ENCODE measurements at places on chromosomes 16 and 17.
A peak's percentile ranks its signal among the peaks of the same experiment; 100 is the strongest.

- DNase-seq, result no peak
Observed at GRCh38 chr17:55285340-55286301, 20.9 kb downstream of the HLF start.

DNA sequence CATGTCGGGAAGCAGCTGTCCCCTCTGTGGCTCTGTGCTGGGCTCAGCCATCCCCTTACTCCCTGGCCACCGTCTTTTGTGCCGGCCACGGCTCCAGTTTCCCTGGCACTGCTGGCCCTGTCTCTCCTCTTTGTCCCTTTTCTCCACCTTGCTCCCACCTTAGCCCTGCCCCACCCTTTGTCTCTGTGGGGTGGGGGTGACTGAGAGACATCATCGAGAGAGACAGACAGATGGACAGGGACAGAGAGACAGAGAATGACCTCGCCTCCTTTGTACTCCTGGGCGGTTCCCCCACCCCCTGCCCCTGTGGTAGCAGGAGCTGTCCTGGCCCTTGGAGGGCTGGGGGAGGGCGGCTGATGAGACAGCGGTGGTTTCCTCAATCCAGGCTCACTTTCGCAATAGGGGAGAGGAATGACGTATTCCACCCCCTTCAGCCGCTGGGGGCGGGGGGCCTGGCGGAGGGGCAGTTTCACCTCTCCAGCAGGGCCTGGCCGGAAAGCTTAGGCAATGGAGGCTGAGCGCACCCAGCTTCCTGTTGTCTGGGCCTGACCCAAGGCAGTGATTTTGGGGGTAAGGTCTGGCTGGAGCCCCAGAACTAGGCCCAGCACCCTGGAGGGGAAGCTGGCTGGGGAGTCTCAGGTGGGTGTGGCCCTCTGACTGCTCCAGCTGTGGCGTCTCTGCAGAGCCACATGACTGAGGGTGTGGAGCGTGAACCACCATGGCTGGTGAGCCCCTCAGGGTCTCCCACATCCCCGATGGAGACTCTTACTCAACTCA, 7.3 kb downstream of the FMNL1 start:
- peak; percentile 65 for DNase-seq

- no peak for DNase-seq
Observed at GRCh38 chr16:57958544-57958943, 12.4 kb downstream of the CNGB1 start.

DNA sequence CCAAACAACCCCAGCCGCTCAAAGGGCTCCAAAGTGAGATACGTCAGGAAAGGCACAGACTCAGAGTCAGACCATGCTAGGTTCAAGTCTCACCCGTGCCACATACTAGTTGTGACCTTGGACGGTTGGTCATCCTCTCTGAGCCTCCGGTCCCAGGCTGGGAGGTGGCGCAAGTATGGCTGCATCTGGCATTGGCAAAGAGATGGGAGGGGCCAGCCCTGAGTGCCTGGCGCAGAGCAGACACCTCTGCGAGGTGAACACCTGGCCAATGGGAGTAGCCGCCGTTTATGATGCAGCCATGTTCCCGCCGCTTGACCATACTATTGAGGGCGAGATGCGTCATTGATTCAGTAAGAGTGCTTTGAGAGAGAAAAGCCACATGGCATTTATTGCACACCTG, 97.8 kb upstream of the PLCG2 start:
- no peak for DNase-seq

- DNase-seq, result no peak
Observed at GRCh38 chr16:78483124-78483992, 383.9 kb downstream of the WWOX start.

- DNase-seq, result peak; percentile 84
Observed at GRCh38 chr17:80873307-80873951, 118.2 kb upstream of the CHMP6 start.

DNA sequence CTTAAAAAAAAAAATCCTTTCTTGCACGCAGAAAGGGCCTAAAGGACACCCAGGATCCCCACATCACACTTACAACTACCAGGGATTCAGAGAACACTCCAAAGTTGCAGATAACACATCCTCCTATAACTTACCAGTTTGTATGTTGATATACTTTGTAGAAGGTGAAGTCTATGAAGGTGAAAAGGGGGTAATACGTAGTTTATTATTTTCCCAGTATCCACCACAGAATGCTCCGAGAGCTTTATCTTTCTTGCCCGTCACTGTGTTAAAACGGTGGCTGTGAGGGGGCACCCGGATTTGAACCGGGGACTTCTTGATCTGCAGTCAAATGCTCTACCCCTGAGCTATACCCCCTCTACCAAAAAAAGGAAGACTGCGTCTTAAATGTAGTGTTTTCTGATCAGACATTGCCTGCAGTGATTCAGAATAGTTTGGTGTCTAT, 7.9 kb upstream of the RPL23 start:
- no peak for DNase-seq

- DNase-seq, result no peak
Observed at GRCh38 chr16:841455-842060, 41.0 kb upstream of the GNG13 start.

DNA sequence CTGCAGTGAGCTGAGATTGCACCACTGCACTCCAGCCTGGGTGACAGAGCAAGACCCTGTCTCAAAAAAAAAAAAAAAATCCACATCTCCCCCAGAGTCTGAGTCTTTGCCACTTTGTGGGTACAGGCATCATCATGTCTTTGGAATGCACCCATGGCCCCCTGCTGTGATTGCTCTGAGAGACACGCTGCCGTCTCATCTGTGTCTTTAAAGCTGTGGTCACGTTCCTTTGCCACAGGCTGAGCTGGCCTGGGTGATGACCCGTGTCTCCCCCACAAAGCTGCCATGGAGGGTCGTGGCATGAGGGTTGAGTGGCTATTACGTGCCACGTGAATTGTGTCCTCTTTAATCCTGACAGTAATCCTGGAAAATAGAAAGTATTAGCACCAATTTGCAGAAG, 20.2 kb downstream of the CRISPLD2 start:
- DNase-seq, result no peak

- DNase-seq, result no peak
Observed at GRCh38 chr16:52212841-52213240, 334.1 kb downstream of the TOX3 start.

DNA sequence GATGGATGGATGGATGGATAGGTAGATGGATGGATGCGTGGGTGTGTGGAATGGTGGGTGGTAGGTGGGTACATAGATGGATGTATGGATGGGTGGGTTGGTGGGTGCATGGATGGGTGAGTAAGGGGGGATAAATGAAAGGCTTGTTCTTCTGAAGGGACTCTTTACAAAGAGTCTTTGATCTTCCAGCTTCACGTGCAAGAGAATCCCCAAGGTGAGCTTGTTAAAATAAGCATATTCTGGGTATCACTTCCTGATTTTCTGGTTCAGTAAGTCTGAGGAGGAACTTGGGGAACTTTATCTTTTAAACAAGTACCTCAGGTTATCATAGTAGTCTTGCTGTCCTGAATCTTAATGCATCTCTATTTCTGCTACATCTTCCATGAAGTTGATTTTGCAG, 639.1 kb downstream of the MAF start:
- DNase-seq, result no peak

- no peak for DNase-seq
Observed at GRCh38 chr17:80839511-80839941, 152.1 kb upstream of the CHMP6 start.

GRCh38 chr17:38447502-38448085, 19.3 kb downstream of the ARHGAP23 start:
- DNase-seq, result no peak

GRCh38 chr16:69003500-69003899, 102.0 kb upstream of the HAS3 start:
- DNase-seq, result no peak

GRCh38 chr17:43907425-43907981, at the start of gene MPP2:
MPP2 (minus strand) TSS chr17:43907536; CDS start chr17:43904460, 3,076 bp downstream.
- peak; percentile 82 for DNase-seq

- no peak for DNase-seq
Observed at GRCh38 chr17:10380631-10381408, 8.0 kb upstream of the MYH13 start.

DNA sequence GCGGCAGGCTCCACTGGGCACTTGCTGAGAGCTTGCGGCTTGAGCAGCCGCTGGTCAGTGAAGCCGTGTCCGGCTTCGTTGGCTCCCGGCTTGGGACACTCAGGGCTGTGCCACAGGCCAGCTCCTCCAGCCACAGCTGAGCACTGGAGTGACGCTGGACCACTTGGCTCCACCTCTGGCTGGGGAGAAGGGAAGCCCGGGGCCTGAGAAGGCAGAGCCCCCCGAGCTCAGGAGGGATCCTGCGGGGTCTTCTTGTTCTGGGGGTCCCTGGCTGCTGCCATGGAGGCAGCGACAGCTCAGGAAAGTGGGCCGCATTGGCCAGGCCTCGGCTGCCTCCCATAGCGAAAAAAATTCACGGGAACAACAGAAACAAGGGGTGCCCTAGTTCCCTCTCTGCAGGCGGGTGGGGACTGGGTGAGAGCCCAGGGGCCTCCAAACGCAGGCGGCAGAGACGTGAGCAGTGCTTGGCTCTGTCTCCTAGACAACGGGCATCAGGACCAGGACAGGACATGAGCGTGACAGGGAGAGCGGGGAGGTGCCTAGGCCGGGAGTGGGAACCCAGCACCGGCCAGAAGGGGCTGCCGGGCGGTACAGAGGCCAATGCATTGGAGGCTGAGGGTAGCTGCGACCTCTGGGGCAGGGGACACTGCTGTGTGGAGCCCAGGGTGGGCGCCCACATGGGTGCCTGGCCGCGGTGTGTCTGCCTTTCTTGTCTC, 37.7 kb downstream of the SLC7A5 start:
- no peak for DNase-seq

DNA sequence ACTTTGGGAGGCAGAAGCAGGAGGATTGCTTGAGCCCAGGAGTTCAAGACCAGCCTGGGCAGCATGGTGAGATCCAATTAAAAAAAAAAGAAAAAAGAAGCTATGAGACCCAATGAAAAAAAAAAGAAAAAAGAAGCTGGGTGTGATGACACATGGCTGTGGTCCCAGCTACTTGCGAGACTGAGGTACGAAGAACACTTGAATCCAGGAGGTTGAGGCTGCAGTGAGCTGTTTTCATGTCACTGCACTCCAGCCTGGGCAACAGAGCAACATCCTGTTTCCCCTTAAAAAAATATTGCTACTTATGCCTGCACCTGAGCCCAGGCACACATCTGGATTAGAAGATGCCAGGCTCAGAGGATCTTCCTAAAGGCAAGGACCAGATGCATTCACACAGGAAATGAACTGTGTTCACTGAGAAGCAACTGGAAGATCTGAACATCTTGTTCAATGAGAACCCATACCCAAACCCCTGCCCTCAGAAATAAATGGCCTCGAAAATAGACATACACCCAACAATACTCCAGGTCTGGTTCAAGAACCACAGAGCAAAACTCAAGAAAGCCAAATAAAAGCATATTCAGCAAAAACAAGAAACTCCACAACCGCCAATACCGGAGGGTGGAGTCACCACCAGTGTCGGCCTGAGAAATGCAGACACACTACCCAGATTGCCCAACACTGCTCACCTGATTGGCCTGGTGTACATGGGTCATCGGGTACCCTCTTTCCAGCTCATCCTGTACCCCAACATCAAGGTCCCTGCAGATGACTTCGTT, 4.4 kb downstream of the RNF135 start:
- DNase-seq, result no peak

- peak; percentile 46 for DNase-seq
Observed at GRCh38 chr17:72122010-72122764, 1.4 kb downstream of the SOX9 start.

GRCh38 chr17:61625564-61625963, 34.5 kb upstream of the NACA2 start:
- no peak for DNase-seq

Data from iPS-NIHi11 (cell line).